Breast epithelium (tissue), 4 donors: ENCODE measurements at places on chromosomes 4 and X. TPM values are rescaled to one million over a fixed set of nuclear protein-coding genes. Genes with fewer than 3 reads are reported as not detected.

DNA sequence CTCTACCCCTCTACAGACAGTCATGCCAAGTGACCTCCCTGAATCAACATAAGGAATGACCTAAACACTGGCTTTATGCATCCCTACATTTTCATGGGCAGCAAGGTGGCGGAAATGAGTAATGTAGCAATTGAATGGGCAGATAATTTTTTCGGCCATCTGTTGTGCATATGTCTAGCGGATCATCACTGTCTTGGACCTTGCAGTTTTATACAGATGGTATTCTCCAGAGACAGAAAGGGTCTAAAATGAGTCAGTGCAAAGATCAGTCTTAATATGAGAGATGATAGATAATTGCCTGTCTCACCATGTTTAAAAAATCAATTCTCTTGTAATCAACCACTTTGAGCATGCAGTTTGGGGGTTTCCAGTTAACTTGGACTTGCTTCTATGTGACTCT, 177.3 kb upstream of the DKK2 start:
- no peak for DNase-seq

DNA sequence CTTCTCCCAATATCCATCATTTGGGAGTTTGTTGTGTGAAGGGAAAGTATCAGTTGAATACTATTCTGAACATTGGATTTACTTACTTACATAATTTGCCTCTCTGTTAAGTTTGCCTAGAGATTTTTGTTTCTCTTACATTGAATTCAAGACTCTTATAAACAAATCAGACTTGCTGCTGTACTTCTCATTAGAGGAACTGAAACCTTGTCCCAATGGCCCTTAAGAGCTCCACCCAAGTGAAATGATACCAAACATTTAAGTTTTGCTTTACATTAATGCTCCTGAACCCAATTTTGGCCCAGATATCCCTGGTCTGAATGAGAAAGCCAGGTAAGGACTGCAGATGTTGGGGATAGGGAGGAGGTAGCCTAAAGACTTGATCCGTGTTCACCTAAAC, 32.0 kb downstream of the HAND2 start:
- no peak for DNase-seq

DNA sequence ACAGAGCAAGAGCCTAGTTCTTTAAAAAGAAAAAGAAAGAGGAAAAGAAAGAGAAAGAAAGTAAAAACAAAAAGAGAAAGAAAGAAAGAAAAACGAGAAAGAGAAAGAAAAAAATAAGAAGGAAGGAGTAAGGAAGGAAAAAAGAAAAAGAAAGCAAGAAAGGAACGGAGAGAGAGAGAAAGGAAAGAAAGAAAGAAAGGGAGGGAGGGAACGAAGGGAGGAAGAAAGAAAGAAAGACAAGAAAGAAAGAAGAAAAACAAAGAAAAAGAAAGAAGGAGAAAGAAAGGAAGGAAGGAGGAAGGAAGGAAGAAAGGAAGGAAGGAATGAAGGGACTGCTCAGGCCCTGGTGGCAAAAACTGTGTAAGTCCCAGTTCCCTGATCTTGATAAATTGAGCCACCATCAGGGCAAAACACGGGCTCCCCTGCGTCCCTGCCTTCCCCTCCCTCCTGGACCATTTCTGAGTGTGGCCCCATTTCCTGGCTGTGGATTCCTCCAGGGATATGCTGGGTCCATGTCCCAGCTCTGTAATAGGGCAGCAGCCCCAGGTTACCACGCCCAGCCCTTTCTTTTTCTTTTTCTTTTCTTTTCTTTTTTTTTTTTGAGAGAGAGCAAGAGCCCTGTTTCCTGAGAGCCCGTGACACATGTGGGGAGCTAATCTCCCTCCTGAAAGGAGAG, 44.8 kb downstream of the SHOX start:
- DNase-seq = no peak

GRCh38 chr4:55312489-55313101, 33.4 kb upstream of the SRD5A3 start:
- DNase-seq = no peak

DNA sequence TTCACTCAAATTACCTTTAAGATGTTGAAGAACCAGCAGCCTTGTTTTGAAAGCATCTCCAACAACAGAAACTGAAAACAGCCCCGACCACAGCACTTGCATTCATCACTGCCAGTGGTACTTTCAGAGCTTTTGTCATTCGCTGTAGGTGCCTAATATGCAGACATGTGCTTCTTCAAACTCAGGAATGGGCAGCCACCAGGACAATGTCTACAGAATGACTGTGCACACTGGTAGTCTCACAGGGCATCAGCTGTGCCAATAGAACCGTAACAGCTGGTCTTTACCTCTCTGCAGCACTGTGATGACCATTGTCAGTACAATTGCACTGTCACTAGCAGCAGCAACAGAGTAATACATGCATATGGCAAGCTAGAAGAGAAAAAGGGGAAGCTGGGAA, 1149.7 kb downstream of the STPG2 start:
- DNase-seq = no peak

DNA sequence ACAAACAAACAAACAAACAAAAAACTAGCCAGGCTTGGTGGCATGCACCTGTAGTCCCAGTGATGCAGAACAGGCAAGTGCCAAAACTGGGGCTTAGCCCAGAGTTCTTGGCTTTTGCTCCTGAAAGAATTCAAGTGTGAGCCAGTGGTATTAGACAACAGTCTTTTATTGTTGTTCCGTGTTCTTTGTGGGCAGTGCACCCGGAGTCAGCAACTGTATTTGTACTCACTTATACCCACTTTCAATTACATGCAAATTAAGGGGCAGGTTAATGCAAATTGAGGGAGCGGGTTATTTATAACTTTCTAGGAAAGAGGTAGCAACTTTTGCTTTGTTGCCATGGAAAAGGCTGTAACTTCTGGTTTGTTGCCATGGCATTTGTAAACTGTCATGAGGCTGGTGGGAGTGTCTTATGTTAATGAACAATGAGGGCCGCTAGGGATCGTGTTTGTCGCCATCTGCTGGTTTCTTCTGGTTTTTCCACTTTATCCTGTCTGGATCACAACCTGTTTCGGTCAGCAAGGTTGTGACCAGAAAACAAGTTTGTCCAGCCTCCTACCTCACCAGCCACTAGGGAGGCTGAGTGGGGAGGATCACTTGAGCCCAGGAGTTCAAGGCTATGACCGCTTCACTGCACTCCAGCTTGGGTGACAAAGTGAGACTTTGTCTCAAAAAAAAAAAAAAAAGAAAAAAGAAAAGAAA, 88.8 kb upstream of the ESX1 start:
- no peak for DNase-seq

GRCh38 chr4:163237856-163238255, 71.2 kb upstream of the NAF1 start:
- DNase-seq = no peak

GRCh38 chrX:12977761-12978204, 2.9 kb downstream of the TMSB4X start:
- DNase-seq = no peak

- DNase-seq = no peak
Measured at GRCh38 chr4:16237715-16238114, 11.4 kb upstream of the TAPT1 start.

GRCh38 chr4:150268444-150268843, 190.2 kb downstream of the DCLK2 start:
- DNase-seq = no peak

GRCh38 chr4:139511320-139511719, 44.7 kb downstream of the SETD7 start:
- DNase-seq = no peak

DNA sequence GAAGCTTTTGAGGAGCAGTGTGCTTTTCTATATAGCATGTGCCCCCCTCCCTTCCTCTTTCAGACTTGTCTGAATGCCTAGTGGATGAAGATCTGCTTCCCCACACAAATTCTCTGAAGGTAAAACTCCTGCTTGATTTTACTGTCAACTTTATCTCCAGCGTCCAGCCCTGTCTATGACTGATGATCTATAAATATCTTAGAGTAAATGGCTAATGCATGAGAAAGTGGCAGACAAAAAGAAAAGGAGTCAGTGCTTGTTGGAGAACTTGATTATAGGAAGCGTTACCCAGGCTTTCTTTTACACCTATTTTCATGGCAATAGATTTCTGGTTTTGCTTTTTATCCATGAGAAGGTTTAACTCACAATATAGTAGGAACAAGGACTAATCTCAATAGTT, 168.3 kb upstream of the HS3ST1 start:
- DNase-seq = no peak

GRCh38 chr4:42608551-42608950, 48.4 kb downstream of the ATP8A1 start:
- no peak for DNase-seq

GRCh38 chr4:18641334-18641733, 619.8 kb upstream of the LCORL start:
- DNase-seq = no peak

GRCh38 chrX:3638280-3638873, 75.1 kb downstream of the PRKX start:
- DNase-seq = no peak

- no peak for DNase-seq
Measured at GRCh38 chr4:163243297-163243981, 76.7 kb upstream of the NAF1 start.

DNA sequence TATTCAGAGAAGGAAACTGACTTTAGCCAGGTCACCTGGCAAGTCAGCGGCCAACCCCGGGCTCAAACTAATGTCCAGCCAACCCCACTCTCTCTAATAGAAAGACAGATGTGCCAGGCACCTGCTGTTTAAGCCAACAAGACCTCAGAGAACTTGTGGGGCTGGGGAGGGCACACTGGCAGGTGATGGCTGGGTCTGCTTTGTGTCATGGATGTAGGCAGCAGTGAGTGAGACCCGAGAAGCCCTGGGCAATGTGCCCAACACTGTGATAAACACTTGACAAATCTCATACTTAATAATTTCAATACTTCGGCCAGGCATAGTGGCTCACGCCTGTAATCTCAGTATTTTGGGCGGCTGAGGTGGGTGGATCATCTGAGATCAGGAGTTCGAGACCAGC, 9.0 kb upstream of the CD99L2 start:
- no peak for DNase-seq

GRCh38 chr4:55754754-55755350, 64.7 kb upstream of the EXOC1L start:
- no peak for DNase-seq

DNA sequence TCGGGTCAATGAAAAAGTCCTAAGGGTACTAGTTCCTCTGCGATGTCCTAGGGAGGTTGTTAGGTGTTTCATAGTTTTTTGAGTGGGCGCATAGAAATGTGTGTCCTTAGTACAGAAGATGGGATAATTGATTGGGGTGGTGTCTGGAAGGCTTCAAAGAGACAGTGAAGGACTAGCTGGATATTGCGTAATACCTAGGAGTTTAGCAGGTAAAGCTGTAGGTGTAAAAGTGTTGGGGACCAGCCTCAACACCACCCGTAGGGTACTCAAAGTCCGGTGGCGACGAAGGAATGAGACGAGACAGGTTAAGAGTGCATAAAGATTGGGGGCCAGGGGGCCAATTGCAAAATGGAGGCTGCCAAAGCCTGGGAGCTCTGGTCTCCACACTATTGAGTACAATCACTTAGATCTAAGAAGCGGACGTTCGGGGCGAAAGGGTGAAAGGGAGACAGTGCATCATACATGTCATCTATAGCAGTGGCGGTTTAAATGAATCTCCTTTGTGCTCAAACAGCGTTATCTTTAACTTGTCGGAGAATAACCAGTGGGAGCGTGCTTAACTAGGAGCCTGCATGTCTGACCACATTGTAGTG, 1.0 kb downstream of the TRMT44 start:
- DNase-seq = no peak

DNA sequence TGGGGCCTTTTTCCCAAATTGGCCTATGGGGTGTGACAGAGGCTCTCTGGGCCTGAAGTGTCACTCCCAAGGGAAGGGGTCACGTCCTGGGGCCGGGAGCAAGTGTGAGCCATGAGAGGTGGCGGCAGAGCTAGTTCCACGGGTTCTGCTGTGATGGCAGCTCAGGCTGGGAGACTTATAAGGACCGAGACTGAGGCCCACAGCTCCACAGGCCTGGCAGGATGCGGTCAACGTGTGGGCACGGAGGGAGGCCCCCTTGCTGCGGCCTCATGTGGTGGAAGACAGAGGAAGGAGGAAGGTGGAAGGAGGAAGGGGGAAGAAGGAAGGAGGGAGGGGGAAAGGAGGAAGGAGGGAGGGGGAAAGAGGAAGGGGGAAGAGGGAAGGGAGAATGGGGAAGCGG, 7.2 kb upstream of the CPLX1 start:
- no peak for DNase-seq

DNA sequence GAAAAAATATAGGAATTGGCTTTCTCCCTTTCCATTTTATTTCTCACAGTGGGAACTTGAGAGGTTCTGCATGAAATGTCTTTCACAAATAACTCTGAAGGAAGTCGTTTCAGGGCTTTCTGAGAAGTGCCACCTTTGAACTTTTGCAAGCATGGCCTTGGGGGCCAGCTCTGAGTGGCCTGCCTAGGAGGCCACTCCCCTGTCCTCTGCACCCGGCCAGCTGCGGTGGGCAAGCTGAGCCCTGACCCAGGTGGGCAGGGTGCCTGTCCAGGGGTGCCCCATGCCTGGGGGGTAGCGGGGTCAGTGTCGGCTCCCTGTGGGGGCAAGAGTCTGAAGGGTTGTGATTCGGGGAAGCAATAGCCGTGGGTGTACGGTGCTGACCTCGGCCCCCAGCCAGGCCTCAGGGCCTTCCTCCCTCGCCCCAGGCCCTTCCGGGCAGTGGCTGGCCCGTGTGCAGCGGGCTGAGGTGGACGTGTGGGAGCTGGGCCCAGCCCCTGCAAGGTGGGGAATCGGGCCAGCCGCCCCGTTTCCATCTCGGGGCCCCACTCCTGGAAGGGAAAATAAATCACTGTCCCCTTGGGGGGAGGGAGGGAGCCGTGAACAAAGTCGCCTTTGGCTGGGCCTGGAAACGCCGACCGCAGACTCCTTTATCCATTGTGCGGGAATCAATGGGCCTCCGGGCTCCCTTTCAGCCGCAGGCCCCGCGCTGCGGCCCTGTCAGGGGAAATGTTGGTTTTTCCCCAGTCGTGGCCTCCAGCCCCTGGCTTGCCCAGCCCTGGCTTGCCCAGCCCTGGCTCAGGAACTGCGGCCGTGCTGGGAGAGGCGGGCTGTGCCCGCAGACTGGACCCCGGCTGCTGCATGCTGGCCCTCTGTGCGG, 3.1 kb downstream of the FGFRL1 start:
- no peak for DNase-seq

GRCh38 chr4:156732634-156733033, 239.0 kb downstream of the PDGFC start:
- no peak for DNase-seq

- DNase-seq = no peak
Measured at GRCh38 chr4:183394166-183394951, 50.1 kb upstream of the CDKN2AIP start.

GRCh38 chr4:47612116-47613023, 127.3 kb downstream of the ATP10D start:
- no peak for DNase-seq

- DNase-seq = no peak
Measured at GRCh38 chr4:99506781-99507180, 4.0 kb upstream of the C4orf17 start.

SYTL4 gene
- 19.3 TPM for total RNA-seq

SERTM2 gene
- total RNA-seq = 1.6 TPM

F8A3 gene
- total RNA-seq = 7.5 TPM

SLC2A9 gene
- total RNA-seq = 9.5 TPM

SOD3 gene
- total RNA-seq = 131 TPM

TIMM8A gene
- 4.7 TPM for total RNA-seq

ADRA2C gene
- 3.5 TPM for total RNA-seq

GATA1 gene
- not detected for total RNA-seq

TMPRSS11B gene
- not detected for total RNA-seq

MAOB gene
- 46.0 TPM for total RNA-seq

CENPVL3 gene
- not detected for total RNA-seq

SAGE1 gene
- not detected for total RNA-seq

ATP1B4 gene
- total RNA-seq = not detected

ASB5 gene
- not detected for total RNA-seq

GPC4 gene
- 4.5 TPM for total RNA-seq

PTPN13 gene
- total RNA-seq = 41.3 TPM

FBXO8 gene
- 49.0 TPM for total RNA-seq

ZNF711 gene
- total RNA-seq = 14.5 TPM
